T-cell (primary cell): ENCODE measurements at places on chromosomes 7 and 10.

GRCh38 chr7:114217026-114217806 lies 197.4 kb upstream of the FOXP2 start:
- DNase-seq = no peak

GRCh38 chr10:117768333-117769042 lies 225.9 kb downstream of the EMX2 start:
- no peak for DNase-seq

DNA sequence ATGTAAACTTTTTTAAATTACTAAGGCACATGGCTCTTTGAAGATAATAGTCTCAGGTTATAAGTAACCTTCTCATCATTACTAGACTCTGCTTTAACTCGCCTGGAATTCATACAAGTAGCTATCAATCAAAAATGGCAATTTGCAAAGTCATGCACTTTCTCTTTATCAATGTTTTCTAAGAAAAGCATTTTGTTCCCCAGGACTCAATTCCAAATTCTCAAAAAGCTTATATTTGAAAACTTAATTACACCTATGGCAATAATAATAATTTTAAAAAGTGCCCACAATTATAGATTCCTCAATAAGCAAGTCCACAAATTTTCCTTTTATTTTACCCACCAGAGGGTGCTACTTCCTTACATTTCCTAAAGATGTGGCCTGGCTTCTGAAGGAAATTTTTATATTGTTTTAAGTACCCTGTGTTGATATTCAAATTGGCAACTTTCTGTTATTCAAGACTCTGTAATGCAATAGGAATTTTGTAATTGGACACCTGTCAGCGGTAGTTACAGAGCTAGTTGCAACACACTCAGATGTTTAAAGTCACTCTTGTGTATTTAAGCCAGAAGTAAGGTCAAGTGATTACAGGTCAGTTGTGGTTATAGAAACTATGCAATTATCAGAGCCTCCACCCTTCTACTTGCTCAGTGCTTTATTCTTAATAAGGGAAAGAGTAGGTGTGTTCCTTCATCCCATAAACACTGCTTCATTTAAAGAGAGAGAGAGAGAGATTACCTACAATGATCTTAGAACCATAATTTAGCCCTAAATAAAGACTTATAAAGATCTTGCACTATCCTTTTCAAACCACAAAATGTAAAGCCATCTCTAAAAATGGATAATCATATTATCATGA lies 47.1 kb upstream of the HYAL4 start:
- DNase-seq = no peak

GRCh38 chr7:41268878-41269277 lies 434.0 kb downstream of the INHBA start:
- no peak for DNase-seq

DNA sequence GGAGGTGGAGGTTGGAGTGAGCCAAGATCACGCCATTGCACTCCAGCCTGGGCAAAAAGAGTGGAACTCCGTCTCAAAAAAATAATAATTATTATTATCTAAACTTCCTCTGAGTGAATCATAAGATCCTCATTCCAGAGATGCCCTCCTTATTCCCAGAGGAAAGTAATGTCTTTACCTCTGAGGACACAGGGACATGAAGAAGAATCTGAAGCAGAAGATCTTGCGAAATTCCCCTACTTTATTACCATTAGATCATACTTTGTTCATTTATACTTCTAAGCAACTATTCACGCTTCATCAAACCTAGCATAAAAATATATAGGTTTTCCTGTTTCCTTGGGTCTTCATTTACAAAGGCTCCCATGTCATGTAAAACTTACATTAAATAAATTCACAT lies 143.1 kb downstream of the ETV1 start:
- DNase-seq = no peak

DNA sequence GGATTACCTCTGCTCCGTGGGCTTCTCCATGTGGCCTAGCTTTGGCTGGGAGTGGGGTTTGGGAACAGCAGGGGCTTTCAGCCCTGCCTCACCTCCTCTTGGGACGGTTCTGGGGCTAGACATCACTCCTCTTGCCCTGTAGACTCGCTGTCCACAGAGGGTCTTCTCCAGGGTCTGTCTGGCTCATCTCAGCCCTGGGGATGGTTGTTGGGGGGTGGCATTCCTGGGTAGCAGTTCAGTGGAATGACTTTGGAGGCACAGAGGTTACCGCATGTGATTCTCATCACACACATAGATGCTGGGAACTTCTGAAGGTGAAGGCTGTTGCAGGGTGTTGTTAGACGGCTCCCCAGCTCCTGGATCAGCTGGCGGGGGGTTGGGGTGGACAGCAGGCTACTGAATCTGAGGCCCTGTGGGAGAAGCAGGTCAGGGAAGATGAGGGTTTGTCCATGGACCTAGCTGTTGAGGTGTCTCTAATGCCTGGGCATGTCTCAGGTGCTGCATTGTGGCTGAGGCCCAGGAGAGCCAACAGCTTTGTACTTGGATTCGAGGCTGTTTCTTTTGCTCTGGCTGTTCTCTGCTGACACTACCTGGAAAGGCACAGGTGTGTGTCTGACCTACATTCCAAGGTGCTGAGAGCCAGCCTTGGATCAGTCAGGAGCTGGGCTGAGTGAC lies 23.8 kb downstream of the RAMP3 start:
- DNase-seq = no peak

DNA sequence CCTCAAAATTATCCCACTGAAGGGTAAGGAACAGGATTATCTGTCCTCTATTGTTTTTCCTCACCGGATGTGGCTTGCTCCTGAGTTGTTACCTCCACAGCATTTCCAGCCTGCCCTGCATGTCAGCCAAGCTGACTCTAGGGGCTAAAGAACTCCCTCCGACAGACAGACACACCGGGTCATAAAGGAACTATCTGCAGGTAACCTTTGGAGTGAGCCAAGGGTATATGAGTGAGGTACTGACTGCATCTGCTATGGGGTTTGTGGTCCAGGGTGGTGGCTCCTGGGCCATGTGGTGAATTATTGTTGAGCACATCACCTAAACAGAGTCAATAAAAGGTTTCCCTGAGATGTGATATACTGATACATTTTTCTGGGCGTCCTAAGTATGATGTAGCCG lies 6.9 kb upstream of the KAZALD1 start:
- DNase-seq = no peak

DNA sequence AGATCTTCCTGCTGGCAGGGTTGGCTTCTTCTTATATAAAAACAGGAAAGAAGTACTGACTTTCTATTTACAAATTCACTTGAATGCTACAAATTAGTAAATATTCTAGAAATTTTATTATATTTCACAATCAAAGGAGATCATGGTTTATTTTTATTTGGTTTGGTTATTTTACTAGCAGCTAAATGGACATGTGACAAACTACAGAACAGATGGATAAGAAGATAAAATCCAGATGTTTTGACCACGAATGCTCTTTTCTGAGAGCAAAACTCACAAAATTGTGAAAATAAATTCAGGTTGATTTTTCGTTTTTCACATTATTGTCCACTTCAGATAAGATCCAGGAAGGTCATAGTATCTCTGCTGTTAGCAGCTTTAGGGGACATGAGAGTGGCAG lies 55.4 kb downstream of the CACNA2D1 start:
- DNase-seq = no peak

GRCh38 chr10:119245272-119245671 lies 37.9 kb downstream of the GRK5 start:
- DNase-seq = no peak

DNA sequence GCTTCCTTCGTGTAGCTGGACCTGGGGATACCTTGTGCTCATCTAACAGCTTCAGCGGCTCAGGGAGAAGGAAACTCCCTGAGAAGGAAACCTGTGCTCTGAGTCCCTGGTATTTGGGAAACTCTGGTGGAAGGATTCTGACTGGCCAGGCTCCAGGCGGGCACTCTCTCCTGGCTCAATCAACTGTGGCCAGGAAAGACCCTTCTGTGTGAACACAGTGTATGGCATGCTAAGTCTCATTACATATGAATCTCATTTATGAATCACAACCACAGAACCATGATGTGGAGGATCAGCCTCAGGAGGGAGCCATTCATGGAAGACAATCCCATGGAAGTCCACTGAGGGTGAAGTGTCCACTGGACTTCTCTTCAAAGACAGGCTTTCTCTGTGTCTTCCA lies 20.9 kb downstream of the NPS start:
- no peak for DNase-seq

- DNase-seq = no peak
Measured at GRCh38 chr10:132816718-132817117, 30.8 kb upstream of the NKX6-2 start.

- DNase-seq = no peak
Measured at GRCh38 chr10:75417522-75417927, 13.9 kb upstream of the LRMDA start.

GRCh38 chr7:71775648-71776047 lies 636.5 kb downstream of the CALN1 start:
- no peak for DNase-seq

GRCh38 chr7:50751146-50751545 lies 31.6 kb downstream of the GRB10 start:
- DNase-seq = no peak

GRCh38 chr10:32976338-32976737 lies 18.3 kb upstream of the ITGB1 start:
- DNase-seq = no peak

- no peak for DNase-seq
Measured at GRCh38 chr10:89734616-89735015, 33.2 kb downstream of the KIF20B start.

DNA sequence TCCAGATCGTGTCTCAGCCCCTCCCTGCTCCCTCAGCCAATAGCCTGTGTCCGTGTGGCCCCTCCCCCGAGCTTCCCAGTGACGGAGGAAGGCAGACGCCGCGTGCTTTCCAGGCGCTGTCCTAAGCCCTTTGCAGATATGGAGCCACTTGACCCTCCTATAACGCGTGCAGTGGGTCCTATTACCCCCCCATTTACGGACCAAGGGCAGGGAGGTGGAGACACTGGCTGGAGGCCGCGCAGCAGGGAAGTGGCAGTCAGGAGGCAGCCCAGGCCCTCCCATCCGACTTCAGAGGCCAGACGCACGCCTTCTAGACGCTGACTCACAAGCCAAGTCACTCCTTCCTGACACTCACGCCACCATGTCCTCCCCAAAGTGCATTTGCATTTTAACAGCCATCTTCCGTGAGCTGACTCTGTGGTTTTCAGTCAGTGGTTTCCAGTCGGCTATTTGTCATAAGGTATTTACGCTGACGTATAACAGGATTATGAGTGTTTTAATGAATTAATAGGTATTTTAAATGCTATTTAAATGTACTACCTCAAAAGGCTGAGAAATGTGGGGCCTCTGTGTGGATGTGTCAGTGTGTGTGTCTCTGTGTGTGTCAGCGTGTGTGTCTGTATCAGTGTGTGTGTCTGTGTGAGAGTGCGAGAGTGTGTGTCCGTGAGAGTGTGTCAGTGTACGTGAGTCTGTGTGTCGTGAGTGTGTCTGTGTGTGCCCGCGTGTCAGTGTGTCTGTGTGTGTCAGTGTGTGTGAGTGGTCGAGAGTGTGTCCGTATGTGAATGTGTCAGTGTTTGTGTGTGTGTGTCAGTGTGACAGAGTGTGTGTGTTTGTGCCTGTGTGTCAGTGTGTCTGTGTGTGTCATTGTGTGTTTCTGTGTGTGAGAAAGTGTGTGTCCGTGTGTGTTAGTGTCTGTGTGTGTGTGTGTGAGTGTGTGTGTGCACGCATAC lies 92.0 kb upstream of the INSIG1 start:
- DNase-seq = peak; percentile 95

DNA sequence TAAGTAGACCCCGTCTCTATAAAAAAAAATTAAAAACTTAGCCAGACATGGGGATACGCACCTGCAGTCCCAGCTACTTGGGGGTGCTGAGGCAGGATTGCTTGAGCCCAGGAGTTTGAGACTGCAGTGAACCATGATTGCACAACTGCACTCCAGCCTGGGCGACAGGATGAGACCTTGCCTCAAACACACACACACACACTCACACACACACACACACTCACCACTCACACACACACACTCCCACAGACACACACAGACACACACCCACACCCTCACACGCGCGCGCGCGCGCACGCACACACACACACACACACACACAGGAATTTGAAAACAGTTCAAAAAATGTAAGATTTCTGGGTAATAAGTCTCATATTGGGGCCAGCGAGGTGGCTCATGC lies 8.7 kb upstream of the GRIFIN start:
- DNase-seq = no peak

DNA sequence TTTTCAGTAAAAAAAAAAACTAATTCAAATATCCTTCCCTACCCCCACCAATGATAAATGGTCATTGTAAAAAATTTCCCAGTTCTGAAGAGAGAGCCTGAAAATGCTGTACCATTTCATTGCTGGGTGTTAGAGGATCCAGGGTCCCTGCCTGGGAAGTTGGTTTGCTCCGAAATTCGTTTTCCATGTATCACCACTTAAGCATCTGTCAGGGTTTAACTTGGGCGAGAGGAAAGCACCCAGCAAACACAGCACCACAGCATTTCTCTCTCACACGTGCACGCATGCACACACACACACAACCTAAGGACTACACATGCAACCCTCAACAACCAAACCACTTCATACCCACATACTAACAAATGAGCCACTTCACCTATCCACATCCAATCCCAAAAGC lies 42.1 kb upstream of the EMX2 start:
- DNase-seq = no peak

DNA sequence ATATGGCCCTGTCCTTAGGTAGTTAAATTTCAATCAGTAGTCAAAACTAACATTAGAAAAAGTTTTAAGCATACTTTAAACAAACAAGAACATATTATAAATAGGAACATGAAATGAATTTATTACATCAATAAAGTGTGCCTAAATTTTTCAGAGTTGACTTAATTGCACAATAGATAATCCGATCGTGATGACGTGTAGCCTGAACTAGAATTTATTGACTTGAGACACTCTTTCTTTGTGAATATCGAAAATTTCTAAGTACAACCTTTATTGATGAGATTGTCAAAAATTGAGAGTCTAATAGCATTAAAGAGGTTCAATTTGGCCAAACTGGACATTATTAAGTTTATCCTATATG lies 56.0 kb downstream of the CALD1 start:
- no peak for DNase-seq

GRCh38 chr10:76301950-76302349 lies 870.5 kb downstream of the LRMDA start:
- DNase-seq = no peak

DNA sequence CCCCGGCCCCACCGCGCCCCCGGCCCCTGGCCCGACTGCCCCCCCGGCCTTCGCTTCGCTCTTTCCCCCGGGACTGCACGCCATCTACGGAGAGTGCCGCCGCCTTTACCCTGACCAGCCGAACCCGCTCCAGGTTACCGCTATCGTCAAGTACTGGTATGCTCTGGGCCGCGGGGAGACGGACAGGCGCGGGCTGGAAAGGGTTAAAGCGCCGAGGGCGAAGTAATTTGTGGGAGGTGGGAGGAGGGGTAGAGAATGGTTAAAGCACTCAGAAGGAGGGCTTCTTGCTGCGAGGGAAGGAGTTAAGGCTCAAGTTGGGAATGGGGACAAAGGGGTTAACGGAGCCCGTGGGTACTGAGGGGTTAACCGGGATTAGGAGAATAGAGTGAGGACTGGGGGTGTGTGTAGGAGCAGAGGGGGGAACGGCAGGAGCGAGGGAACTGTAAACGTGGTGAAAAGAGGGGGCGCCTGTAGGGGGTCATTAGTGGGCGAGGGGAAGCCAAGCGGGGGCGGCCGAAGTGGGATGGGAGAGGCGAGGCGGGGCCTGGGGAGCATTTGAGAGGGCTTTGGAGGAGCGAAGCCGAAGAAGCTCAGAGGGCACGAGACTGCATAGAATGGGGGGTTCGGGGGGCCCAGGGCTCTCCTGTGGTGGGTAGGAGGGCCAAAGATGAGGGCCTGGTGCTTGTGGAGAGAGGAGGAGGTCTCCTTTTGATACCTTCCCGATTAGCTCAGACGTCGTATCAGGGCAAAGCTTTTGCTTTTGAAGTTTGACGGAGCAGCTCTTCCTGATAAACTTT lies 605 bp downstream of the SUFU start:
- no peak for DNase-seq
